Cardiac fibroblast (primary cell): ENCODE measurements at places on chromosomes 2 and 18.

GRCh38 chr2:117931978-117932377 is 81.9 kb downstream of the CCDC93 start:
- DNase-seq = no peak

GRCh38 chr2:9693646-9694045 is 62.8 kb upstream of the YWHAQ start:
- DNase-seq = no peak

- DNase-seq = no peak
Observed at GRCh38 chr2:71826299-71826698, 321.4 kb downstream of the CYP26B1 start.

- peak; percentile 87 for DNase-seq
Observed at GRCh38 chr2:147910990-147911473, 66.2 kb downstream of the ACVR2A start.

DNA sequence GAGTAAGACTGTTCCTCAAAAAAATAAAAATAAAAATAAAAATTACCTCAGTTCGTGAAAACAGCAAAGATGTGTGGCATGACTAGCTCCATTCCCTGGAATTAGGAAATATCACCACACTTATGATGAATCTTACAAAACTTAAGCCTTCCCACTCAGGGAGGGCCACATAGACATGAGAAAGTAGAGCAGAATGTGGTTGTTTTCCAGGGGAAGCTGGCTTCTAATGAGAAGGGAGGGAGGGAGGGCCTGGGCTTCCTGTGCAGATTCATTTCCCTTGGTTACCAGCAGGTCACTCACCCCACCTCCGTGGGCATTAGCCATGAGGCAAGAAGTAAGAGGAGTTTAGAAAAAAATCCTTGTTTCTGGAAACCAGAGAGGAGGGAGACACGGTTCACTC is 95.9 kb upstream of the RMDN2 start:
- DNase-seq = peak; percentile 95

GRCh38 chr2:100560216-100560830 is 2.5 kb upstream of the PDCL3 start:
- no peak for DNase-seq

DNA sequence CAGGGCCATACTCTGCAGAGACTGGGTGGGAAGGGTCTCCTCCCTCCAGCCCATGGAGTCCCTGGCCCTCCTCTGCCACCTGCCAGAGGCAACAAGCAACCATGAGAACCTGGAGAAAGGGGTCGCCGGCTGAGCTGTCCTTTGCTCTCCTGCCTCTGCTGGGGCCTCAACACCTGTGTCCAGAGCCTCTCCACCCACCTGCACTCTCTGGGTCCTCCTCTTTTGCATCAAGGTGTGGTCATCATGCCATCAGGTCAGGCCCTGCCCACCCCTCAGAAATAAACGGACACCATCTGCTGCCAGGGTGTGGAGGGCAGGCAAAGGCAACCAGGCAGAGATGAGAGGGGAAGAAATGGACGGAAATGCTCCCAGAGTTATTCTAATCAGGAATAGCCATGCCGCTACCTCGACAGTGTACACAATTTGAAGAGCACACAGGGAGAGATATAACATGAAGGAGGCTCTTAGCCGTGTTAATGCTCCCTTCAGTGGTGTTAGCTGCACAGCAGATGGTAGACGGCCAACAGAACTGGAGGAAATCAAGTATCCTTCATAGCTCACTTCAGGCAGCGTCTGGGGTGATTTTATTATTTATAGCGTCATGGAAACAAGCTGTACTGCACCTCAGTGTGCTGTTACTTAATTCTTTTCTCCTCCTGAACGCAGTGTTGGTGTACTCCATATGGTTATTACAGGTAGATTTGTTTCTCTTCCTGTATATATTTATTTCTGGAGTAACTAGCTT is 247.9 kb downstream of the TSN start:
- no peak for DNase-seq

- no peak for DNase-seq
Observed at GRCh38 chr2:232349546-232349945, 29.0 kb upstream of the ALPP start.

- DNase-seq = peak; percentile 18
Observed at GRCh38 chr2:112187805-112188596, 49.8 kb downstream of the FBLN7 start.

DNA sequence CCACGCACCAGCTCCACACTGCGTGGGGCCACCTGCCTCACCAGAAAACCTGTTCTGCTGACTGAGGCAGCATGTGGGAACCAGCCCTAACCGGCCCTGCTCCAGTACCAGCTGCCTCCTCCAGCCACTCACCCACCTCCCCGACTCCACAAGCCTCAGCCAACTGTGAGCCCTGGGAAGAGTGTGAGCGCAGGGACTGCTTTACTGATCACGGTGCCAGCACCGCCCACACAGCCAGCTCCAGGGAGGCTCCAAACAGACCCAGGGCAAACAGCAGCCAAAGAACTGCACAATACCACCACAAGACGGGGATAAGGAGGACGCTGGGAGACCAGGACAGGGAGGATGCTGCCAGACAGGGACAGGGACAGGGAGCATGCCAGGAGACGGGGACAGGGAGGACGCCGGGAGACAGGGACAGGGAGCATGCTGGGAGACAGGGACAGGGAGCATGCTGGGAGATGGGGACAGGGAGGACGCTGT is 28.4 kb downstream of the EIPR1 start:
- DNase-seq = no peak

GRCh38 chr2:11154016-11154922 is 998 bp upstream of the SLC66A3 start:
- no peak for DNase-seq

DNA sequence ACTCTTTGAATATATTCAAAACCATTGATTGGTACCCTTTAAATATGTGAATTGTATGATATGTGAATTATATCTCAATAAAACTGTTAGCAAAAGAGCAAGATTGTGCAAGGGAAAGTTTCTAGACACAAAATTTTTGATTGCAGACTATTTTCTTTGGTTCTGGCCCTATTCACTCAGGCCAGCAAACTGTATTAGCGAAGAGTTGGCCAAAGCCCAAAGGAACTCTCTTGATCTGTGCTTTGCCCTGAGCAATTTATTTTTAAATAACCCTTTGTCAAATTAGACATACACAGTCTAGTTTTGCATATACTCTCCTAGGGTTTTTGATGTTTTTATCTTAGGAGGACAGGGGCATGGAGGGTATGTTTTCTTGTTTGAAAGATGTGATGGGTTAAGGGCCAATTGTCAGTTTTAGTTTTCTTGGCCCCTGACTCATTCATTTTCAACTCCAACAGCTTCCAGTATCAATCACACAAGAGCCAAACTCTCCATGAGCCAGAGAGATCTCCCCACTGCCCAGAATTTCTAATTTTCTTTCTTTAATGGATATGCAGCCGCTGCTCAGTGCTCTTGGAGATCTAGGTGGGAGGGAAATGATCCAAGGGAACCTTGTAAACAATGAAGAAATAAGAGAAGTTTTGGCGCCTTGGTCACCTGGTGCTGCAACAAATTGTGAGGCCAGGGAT is 231.5 kb downstream of the SRBD1 start:
- peak; percentile 24 for DNase-seq

- no peak for DNase-seq
Observed at GRCh38 chr2:209431701-209432100, 7.9 kb downstream of the MAP2 start.

- no peak for DNase-seq
Observed at GRCh38 chr2:36397728-36398413, 42.3 kb downstream of the CRIM1 start.

DNA sequence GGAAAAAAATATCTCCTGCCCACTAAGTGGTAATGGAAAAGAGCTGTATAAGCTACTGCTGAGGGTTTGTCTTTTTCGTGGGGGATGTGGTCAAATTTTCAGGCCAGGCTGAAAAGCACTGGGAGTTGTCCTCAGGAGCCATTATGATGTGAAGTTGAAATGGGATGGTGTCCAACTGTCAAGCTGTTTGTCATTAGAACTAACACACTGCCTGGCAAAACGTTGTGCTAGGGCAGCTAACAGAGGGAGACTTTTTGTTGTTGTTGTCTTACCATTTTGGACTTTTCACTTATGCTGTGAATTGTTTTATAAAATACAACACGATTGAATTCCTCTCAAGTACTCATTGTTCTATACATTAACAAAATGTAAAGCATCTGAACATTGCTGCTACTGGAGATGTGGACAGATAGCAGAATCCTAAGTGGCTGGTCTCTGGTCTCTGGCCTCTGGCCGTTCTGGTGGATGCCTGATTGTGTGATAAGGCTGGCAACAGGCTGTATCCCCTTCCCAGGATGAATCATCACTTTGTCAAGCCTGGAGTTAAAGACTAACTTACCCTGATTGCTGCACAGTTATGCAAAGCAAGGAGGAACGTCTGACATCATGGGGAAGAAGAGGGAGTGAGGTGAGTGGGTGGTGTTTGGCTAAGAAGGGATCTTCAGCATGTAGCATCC is 2.3 kb downstream of the MYO1B start:
- DNase-seq = peak; percentile 94

DNA sequence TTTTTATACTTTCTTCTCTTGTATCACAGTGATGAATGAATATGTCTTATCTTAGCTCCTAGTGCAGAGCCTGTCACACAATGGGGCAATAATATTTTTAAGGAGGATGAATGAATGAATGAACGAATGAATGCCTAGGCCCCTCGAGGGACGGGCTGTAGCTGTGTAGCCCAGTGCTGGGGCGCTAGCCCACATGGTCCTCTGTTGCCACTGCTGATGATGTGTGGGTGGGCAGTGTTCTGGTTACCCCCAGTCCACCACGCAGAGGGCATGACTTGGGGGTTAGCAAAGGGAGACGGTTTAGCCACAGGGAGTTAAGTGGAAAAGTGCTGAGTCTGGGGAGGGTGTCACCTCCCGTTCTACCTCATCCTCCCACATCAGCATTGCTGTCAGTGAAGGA is 134.2 kb downstream of the SMAD7 start:
- no peak for DNase-seq

DNA sequence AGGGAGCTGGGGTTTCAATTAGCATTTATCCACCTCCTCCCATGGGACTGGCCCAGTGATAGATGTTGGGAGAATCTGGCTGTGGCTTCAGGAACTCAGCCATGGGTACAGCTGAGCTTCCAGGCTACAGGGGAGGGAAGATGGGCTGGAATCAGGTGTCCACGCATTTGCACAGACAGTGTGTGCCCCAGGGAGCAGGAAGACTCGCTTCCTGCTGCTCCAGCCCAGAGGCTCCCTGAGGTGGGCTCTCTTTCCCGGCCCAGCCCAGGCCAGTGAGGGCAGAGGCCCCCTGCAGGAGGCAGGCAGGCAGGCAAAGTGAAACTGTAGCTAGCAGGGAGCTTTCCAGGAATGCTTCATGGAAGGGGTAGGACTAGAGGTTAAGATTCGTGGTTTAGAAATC is 28.7 kb downstream of the DYSF start:
- DNase-seq = no peak

GRCh38 chr18:31835528-31836133 is 75.0 kb upstream of the SLC25A52 start:
- DNase-seq = peak; percentile 50

- DNase-seq = peak; percentile 82
Observed at GRCh38 chr2:40127890-40128557, 323.9 kb downstream of the SLC8A1 start.

DNA sequence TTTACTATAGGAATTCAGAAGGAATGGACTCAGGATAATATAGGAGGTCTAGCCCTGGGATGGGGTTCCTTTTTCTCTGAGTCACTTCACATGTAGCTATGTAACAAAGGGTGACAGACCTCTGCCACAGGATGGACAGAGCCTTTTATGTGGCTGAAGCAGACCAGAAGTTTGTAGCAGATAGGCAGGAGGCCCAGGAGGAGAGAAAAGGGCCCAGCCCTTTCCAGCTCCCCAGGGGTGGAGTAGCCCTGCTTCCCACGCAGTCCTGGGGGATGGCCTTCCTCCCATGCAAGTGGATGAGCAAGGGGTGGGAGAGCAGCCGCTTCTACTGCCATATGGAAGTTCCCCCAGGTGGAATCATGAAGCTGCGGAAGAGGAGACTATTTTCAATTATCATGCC is 40.3 kb downstream of the ARMC9 start:
- no peak for DNase-seq

GRCh38 chr2:98378901-98379300 is 32.6 kb downstream of the CNGA3 start:
- DNase-seq = peak; percentile 87

- no peak for DNase-seq
Observed at GRCh38 chr18:49073437-49073836, 122.7 kb upstream of the SMAD7 start.

DNA sequence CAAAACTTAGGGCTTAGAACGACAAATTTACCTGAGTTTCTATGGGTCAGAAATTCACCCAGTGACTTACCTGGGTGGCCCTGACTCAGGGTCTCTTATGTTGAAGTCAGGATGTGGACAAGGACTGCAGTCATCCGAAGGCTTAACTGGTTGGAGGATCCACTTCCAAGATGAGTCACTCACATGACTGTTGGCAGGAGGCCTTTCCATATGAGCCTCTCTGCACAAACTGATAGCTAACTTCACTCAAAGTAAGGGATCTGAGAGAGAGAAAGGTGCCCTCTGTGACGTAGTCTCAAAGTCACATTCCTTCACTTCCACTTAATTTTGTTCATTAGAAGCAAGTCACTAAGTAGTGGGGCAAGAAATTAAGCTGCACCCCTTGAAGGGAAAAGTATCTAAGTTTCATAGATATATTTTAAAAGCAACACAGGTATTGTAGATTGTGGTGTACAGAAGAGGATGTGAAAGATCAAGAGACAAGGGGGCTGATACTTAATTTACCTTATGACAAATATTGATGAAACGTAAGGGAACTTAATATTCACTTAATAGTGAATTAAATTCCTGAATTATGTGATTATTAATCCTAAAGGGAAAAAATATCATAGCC is 48.4 kb downstream of the TANK start:
- DNase-seq = peak; percentile 84

GRCh38 chr2:60482222-60482621 is 71.2 kb downstream of the BCL11A start:
- no peak for DNase-seq

GRCh38 chr2:143717053-143717452 is 587.8 kb downstream of the ARHGAP15 start:
- peak; percentile 6 for DNase-seq

DNA sequence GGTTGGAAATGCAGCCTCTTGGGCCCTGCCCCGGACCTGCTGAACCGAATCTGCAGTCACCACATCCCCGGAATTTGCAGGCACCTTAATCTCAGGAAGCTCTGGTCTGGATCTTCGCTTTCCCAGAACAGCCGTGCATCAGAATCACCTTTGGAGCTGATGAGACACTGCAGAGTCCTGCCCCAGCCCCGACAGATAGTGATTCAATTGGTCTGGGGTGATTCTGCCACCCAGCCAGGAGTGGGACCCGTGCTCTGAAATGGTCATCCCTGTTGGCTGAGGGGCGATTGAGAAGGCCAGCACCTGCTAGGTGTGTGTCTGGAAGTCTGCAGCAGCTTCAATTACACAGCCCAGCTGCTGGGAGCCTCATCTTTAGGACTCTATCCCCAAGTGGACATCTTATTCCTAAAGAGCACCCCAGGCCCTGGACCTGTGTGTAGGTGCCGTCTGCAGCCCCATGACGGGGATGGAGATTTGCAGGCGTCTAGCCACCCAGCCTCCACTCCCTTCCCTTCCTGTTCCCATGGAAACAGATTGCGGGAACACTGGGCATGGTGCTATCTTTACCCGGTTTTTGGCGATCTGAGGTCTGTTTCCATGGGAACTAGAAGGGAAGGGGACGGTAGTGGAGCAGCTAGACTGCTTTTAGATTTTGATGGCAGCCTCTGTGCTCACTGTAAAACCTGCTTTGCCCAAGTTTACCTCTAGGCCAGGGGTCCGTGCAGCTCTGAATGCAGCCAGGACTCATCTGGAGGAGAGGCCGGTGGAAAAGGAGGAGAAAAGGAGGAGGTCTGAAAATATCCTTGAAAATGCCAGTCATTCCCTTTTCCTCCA is 156.1 kb downstream of the LDLRAD4 start:
- DNase-seq = peak; percentile 67
